ENCODE measurements at places on chromosomes 3 and 15.

GRCh38 chr3:100880072-100880471 is 113.1 kb downstream of the ABI3BP start:
- DNase-seq, result no peak

DNA sequence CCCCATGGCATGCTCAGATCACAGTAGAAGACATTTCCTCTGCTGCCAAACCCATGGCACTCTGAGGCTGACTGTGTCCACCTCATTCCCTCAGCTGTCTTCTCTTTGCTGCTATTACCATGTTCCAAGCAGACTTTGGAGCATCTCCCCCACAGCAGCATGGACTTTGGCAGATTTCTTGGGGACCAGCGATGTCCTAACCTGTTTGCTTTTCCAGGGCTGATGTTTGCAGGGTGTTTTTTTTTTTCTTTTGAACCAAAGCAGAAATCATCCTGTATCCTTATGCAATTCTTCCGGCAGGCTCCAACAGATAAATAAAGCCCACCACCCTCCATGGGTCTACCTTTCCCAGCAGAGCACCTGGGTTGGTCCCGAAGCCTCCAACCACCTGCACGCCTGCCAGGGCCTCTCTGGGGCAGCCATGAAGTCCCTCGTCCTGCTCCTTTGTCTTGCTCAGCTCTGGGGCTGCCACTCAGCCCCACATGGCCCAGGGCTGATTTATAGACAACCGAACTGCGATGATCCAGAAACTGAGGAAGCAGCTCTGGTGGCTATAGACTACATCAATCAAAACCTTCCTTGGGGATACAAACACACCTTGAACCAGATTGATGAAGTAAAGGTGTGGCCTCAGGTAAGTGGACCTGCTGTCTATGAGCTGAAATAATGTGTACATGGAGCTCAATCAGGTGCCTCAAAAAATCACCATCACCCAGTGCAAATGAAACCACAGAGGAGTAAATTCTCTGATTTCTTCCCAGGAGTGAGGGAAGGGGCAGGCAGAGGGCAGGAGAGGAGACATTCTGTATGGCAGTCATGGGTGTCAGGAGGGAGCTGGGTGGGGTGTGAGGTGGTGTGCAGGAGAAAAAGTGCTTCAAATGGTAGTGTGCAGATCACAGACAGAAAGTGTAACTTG is at the start of gene AHSG:
Gene AHSG, plus strand, starts transcription at position 340 of the 916 bp plus-strand sequence. Its CDS starts 82 bp downstream, at position 422.
- DNase-seq, result no peak

DNA sequence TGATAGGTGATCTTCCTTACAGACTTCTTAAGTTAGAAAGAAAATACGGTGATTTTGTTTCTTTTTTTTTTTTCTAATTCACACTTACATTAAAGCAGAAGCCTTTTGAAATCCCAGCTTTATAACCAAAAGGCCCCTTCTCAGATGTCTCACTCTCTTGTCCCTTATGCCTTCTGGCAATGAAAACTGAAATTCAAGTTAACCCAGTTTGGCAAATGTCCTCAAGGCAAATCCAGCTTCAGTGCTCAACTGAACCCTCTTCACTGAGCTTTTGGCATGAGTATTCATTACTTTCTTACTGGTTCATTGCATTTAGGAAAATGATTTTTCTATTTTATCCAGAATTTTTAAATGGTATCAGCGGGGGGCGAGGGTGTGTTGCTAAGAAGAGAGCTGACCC is 17.0 kb downstream of the PLCH1 start:
- DNase-seq, result no peak

- no peak for DNase-seq
Observed at GRCh38 chr3:122982216-122983185, 45.1 kb downstream of the SEMA5B start.

- DNase-seq, result no peak
Observed at GRCh38 chr15:56088389-56088788, 95.0 kb upstream of the NEDD4 start.

- DNase-seq, result no peak
Observed at GRCh38 chr3:104555728-104556127, 811.0 kb upstream of the ALCAM start.

GRCh38 chr15:25799906-25800700 is 63.0 kb downstream of the ATP10A start:
- no peak for DNase-seq

DNA sequence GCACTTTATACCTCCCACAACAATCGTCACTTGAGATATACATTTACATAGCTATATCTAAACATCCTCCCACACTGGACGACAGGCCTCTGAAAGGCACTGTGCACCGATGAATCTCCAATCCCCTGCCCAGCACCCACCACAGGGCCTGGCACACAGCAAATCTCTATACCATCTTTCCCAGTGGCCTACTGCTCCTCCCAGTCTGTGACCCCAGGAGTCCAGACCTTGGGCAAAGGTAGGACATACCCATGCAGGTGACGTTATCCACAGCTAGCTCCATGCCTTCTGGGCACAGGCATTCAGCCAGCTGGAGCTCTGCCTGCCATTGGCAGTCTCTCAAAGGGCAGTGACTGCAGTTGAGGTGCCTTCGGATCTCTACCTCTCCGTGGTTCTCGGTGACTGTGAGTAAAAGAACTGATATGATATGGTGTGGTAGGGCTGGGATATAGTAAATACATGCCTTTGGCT is 5.8 kb downstream of the LTK start:
- no peak for DNase-seq

- DNase-seq, result no peak
Observed at GRCh38 chr3:58349792-58350626, 17.3 kb downstream of the PXK start.

- peak; percentile 57 for DNase-seq
Observed at GRCh38 chr15:58568157-58568571, 136.4 kb downstream of the LIPC start.

DNA sequence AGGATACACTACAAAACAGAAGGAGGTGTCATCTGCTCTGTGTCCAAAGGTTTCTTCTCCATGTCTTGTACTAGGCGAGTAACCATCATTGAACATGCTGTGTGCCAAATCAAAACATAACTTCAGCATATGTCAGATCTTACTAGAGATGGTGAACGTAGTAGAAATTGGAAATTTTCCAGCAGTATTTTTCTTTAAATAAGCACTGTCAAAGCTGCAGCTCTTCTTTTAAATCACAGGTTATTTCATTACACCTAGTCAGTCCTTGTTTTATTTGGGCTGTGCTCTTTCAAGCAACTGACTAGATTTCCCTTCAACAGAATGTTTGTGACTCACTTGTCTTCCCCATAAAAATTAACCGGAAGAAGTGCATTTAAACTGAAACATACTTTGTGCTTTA is 46.5 kb downstream of the MSL2 start:
- DNase-seq, result no peak

DNA sequence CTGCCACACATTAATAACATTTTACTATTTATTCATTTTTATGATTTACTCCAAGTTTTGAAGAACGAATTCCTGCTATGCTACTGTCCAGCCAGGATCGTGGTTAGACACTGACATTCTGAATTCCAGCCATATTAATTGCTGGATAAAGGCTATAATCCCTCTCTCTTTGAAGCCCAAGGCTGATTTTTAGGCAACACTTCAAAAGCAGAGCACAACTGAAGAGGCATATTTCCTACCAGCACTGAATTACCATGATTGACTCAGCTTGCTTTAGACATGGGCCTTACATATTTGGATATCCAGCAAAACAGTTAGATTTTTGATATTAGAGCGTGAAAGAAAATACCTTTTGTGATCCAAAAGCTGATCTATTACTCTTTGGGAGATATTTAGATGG is 205.0 kb downstream of the ZIC1 start:
- DNase-seq, result no peak

DNA sequence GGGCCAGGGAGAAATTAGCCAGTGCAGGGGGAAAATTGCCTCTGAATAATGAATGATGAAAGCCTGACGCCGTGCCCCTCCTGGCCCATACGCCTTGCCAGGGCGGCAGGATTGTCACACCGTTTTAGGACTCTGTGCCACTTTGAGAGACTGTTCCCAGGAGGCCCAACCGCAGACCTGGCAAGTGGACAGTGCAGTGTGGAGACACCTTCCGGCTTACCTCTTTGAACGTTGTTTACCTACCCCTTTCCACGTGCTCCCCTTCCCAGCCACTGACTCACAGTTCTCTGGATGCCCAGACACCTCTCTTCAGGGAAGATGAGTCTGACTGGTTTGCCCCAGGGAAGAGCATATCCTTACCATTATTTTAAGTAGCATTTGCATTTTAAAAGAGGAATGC is 84.0 kb upstream of the PXYLP1 start:
- DNase-seq, result no peak

GRCh38 chr3:169526246-169526645 is 137.3 kb downstream of the MECOM start:
- no peak for DNase-seq

- no peak for DNase-seq
Observed at GRCh38 chr3:71194785-71195184, 388.7 kb downstream of the FOXP1 start.

- DNase-seq, result no peak
Observed at GRCh38 chr3:10780243-10780642, 35.8 kb upstream of the SLC6A11 start.

DNA sequence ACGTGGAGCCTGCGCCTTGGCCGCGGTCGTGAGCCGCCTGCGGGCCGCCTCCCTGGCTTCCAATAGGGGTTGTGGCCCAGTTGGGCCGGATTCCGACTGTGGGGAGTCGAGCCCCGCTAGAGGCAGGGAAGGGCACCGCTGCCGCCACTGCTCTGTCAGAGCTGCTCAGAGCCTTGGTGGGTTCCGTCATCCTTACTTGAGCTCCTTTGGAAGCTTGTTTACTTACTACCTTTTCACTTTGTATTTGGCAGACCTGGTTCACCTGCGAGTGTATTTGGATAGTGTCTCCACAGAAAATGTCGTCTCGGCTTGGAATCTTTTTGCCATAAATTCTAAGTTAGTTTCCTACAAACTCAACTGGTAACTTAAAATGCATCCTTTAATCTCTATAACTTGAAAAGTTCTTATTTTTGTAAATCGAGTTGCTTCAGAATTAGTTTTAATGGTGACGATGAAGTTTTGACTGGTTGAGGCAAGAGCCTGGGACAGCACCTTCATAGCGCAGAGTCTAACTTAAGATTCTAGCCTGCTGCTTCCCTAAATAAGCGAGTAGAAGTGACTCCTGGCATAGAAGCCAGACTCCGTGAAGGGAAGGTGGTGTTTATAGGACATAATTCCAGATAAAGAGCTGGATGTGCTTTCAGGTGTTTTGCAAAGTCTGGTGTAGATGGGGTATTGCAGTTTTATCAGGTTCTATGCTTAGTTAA is 800 bp downstream of the DAG1 start:
- no peak for DNase-seq

DNA sequence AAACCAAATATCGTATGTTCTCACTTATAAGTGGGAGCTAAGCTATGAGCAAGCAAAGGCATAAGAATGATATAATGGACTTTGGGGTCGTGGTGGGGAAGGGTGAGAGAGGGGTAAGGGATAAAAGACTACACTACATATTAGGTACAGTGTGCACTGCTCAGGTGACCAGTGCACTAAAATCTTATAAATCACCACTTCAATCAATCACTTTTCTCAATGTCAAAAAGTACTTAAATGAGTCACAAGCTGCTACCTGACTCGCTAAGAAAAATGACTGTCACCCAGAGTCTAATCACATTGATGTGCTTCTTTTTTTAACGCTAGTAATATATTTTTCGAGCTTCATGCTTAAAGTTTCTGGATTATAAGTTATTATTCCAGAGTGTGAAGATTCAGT is 95.5 kb downstream of the CBLB start:
- no peak for DNase-seq

GRCh38 chr3:195168009-195168762 is 102.8 kb downstream of the XXYLT1 start:
- DNase-seq, result no peak

All from NCI-H1105 treated with DMSO at 0.1 percent for 48 hours (cell line).